ENCODE measurements at places on chromosomes 7 and 10.

DNA sequence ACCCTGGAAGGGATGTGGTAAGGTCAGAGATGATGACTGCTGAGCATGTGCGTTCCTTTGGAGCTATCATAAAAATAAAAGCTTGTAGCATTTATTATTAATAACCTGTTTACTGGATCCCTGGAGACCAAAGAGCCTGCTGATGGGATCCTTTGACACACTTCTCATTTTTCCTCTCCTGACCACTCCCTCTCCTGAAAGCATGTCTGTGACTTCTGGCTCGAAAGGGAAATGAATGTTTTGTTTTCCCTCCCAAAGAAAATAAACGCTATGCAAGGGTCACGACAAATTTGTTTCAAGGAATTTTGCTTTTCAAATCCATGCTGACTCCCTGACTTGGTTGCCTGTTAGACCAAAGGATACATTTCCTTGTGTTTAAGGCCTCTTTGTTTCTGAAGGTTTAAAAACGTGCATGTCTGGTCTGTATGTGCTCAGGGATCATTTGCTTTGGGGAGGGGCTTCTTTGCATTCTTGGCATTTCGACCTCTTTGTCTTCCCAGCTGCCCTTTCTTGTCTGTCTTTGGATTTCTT, 185.1 kb upstream of the AGK start:
- DNase-seq, result peak; percentile 8

DNA sequence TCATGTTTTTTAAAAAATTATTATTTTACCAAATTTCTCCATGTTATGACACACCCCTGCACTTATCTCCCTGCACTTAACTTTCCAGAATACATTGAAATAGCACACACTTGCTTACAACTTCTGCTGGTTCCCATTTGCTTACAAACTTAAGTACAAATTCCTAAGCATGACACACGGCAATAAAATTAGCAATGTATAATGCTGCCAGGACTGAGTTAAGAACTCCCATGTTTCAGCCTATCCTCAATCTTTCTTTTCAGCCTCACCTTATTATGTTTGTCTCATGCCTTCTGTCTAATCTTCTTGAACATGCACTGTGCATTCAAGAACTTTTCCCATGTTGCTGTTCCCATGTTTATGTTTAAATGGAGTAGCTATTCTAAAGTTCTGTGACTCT, 40.8 kb downstream of the PRPS1L1 start:
- DNase-seq, result peak; percentile 87

DNA sequence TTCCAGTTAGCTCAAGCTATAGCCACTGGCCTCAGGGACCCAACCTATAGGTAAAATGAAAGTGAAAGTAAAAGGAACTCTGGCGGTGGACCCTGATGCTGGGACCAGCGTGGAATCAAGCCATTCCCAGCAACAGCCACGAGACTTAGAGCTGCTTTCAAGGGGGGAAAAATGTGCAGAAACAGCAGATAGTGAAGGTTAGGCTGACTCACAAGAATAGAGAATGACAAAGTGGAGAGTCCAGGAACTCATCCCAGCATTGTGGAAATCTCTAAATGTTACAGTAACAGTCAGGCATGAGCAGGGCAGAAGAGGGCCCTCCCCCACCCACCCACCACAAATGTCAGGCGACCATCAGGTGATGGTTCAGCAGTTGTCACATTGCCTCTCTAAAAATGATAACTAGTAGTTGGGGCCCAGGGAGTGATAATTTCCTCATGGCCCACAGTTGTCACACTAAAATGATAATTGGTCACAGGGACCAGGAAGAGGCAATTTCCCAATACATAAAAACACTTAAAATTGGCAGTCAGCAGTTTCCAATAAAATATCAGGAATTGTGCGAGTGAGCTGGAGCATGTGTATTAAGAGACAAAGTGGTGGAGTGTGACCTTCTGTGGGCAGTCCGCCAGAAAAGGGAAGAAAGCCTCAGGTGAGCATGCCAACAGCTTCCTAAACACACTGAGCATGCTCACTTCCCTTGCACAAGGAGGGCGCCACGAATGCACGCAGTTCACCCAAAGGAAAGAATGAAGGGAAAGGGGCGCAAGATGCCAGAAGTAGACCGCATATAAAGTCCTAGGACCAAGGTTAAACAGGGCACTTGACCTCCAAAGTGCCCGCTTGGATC, 129.8 kb upstream of the PPP1R3A start:
- peak; percentile 1 for DNase-seq

GRCh38 chr10:83343676-83344075, 795.6 kb upstream of the GHITM start:
- peak; percentile 48 for DNase-seq

DNA sequence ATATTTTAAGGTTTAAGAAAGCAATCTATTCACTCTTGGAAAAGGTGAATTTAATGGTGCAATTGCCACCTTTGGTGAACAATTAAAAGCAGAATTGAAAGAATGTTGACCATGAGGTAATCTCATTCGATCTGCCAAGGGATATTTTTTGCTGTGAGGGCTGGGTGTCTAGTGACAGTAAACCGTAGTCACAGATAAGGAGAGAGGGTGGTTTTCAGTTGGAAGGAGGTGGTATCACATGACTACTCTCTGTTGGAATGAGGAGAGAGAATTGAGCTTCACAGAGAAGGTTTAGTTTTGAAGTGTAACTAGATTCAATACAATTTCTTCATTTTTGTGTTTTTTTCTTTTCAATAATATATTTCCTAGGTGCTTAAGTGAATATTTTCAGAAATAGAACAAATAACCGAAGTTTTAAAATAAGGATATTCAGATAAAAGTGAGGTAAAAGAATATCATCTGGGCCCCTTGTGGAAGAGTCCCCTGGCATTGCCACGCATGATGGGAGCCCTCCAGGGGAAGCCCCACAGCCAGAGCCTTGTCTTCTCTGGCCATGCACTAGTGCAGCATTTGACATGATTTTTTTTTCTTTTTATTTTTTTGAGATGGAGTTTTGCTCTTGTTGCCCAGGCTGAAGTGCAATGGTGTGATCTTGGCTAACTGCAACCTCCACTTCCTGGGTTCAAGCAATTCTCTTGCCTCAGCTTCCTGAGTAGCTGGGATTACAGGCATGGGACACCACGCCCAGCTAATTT, 73.4 kb downstream of the GPR141 start:
- no peak for DNase-seq

GRCh38 chr10:60042914-60043313, 136.6 kb upstream of the CCDC6 start:
- DNase-seq, result no peak

DNA sequence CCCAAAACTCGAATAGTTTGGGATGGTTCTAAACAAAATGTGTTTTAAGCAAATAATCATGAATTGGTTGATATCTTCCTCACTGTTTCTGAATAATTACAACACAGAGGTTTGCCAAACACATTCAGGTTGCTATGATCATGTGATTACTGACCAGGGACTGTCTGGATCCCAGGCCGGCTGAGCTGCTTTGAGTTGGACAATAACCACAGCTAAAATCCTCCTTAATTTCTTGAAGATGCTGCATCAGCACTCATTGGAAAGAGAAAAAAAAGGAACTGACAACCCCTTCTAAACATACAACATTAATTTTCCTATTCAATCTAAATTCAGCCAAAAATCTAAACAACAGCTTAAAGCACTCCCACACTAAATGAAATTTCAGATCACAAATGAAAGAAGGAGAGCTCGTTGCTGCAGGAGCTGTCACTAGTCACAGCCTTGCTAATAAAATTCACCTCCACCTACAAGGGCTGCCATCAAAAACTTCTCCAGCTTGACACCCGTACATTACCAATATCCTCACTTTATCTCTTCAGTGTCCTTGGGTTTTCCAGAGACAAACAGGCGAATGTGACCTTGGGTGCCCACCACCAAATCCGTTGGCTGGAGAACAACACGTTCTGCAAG, 560.2 kb downstream of the KCNMA1 start:
- DNase-seq, result no peak

- peak; percentile 48 for DNase-seq
These were observed 71.2 kb upstream of the KCTD7 start for GRCh38 chr7:66557214-66558200.

GRCh38 chr10:114996542-114996941, 58.5 kb downstream of the TRUB1 start:
- no peak for DNase-seq

GRCh38 chr10:104678658-104679057, 37.6 kb downstream of the SORCS3 start:
- DNase-seq, result no peak

DNA sequence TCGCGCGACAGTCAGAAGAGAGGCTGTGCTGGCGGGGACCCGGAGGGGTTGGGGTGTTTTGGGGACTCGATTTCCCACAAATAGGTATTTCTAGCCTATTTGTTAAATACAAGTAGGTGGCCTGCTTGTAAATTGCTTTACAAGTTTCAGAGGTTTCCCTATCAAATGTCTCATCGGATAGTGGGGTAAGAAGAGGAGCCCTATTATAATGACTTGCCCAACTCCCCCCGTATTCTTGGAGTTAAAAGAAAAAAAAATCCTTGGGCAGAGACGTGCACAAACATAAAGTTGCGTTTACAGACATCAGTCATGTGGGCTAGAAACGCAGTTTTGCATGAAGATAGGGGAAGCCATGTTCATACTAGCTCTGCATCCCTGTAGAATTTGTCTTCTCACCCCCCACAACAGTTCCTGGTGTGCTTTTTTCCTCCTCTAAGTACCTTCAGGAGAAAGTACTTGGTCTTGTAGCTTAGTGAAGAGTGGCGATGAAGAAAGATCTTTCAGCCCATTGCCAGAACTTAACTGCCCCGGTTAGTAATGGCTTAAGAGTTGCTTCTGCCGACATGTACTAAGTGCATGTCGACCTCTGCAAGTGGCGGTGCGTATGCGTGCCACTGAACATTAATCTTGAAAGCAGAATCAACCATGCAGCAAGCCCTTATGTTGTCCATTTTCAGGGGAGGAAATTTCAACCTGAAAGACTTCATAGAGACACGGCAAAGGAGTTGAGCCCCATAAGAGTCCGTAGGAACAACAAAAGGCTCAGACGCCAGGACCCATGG, 832 bp upstream of the TIAL1 start:
- DNase-seq, result no peak

DNA sequence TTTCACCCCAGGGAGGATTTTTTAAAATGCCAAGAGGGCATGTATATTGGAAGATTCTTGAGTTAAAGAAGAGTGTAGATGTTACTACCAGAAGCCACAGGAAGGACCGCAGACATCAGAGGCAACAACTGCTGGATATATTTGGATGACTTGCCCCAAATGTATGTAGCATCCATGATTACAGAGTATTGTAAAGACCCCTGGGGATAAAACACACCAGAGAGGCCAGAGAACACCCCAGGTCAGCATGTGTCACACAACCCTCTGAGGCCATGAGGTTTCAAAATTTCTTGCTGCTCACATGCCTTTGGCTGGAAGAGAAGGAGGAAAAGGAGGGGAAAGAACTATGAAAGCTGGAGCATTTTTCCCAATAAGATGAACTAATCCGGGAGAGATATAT, 108.0 kb upstream of the LSM8 start:
- no peak for DNase-seq

- peak; percentile 85 for DNase-seq
These were observed 30.0 kb downstream of the SFXN4 start for GRCh38 chr10:119135513-119135881.

GRCh38 chr7:41711283-41712064, 8.6 kb upstream of the INHBA start:
- no peak for DNase-seq

- peak; percentile 90 for DNase-seq
These were observed 55.1 kb downstream of the CYCS start for GRCh38 chr7:25069900-25070443.

GRCh38 chr10:95229724-95230627, 35.9 kb downstream of the ACSM6 start:
- peak; percentile 91 for DNase-seq
